Kidney (tissue), 22 donors: ENCODE measurements at places on chromosomes 2 and 18. TPM values are rescaled to one million over a fixed set of nuclear protein-coding genes. Genes with fewer than 3 reads are reported as not detected.

Gene TTC31
- polyA plus RNA-seq: 11.5 TPM

Gene VWC2L
- not detected for polyA plus RNA-seq

Gene PROM2
- polyA plus RNA-seq: 55.6 TPM

Gene CD8B2
- 0.71 TPM for polyA plus RNA-seq

Gene ZNF804A
- 1.2 TPM for polyA plus RNA-seq

Gene KCNG3
- polyA plus RNA-seq: 0.19 TPM

Gene CD226
- polyA plus RNA-seq: 0.28 TPM

Gene DSG3
- not detected for polyA plus RNA-seq

Gene C2orf15
- 6.6 TPM for polyA plus RNA-seq

Gene NDC80
- polyA plus RNA-seq: 0.99 TPM

Gene KLF7
- 2.9 TPM for polyA plus RNA-seq

Gene SMC6
- polyA plus RNA-seq: 4.8 TPM

Gene SDC1
- 206 TPM for polyA plus RNA-seq

Gene KLHL41
- 0.71 TPM for polyA plus RNA-seq

Gene SNTG2
- not detected for polyA plus RNA-seq

Gene PLEKHH2
- polyA plus RNA-seq: 4.3 TPM

Gene DES
- polyA plus RNA-seq: 30.0 TPM

Gene KDM3A
- polyA plus RNA-seq: 10.9 TPM

Gene TCF23
- not detected for polyA plus RNA-seq

Gene SERPINB4
- not detected for polyA plus RNA-seq

Gene MYO7B
- polyA plus RNA-seq: 22.2 TPM

Gene ARHGAP15
- polyA plus RNA-seq: 5.7 TPM

Gene UCN
- polyA plus RNA-seq: 1.3 TPM

Gene GALR1
- not detected for polyA plus RNA-seq

Gene LYPD6B
- polyA plus RNA-seq: 17.6 TPM

Gene ZSWIM2
- not detected for polyA plus RNA-seq

Gene ORC2
- 7.4 TPM for polyA plus RNA-seq

Gene UGT1A5
- not detected for polyA plus RNA-seq

Gene SERPINB7
- polyA plus RNA-seq: 0.45 TPM

Gene KDSR
- polyA plus RNA-seq: 22.5 TPM

Gene CNGA3
- polyA plus RNA-seq: not detected

Gene CDH20
- 0.30 TPM for polyA plus RNA-seq

Gene CFAP53
- polyA plus RNA-seq: 3.9 TPM

Gene HK2
- polyA plus RNA-seq: 0.47 TPM

Gene MTX2
- 120 TPM for polyA plus RNA-seq

Gene RUFY4
- not detected for polyA plus RNA-seq

Gene CXCR2
- not detected for polyA plus RNA-seq

Gene CFC1
- polyA plus RNA-seq: not detected

Gene G6PC2
- polyA plus RNA-seq: not detected

Gene LYG2
- polyA plus RNA-seq: not detected
